HepG2 (cell line): ENCODE measurements at places on chromosomes 5 and 9. TPM values are rescaled to one million over a fixed set of nuclear protein-coding genes. Genes with fewer than 3 reads are reported as not detected.

CDO1 gene
- total RNA-seq: 4.4 and 5.3 TPM in 2 replicates

FAM120A gene
- 41.3 and 41.8 TPM in 2 replicates for total RNA-seq

FOXI1 gene
- total RNA-seq: not detected in 2 replicates

SHOC1 gene
- total RNA-seq: not detected in 2 replicates

PCDHA9 gene
- total RNA-seq: 0.03 TPM in 1 of 2 replicates, not detected in the other

TAF9 gene
- 113 and 158 TPM in 2 replicates for total RNA-seq

VCAN gene
- total RNA-seq: 0.83 and 1.2 TPM in 2 replicates

PPP2R2B gene
- not detected in 2 replicates for total RNA-seq

MUSK gene
- not detected in 2 replicates for total RNA-seq

SNX2 gene
- total RNA-seq: 78.8 and 125 TPM in 2 replicates

FOXD4L4 gene
- 0.38 TPM in 1 of 2 replicates, not detected in the other for total RNA-seq

ADAMTS12 gene
- total RNA-seq: not detected in 2 replicates

DBH gene
- total RNA-seq: not detected in 2 replicates

FAM114A2 gene
- 11.4 and 17.4 TPM in 2 replicates for total RNA-seq

SHISAL2B gene
- not detected in 2 replicates for total RNA-seq

HACD4 gene
- total RNA-seq: not detected in 2 replicates

TEX10 gene
- total RNA-seq: 38.7 and 50.2 TPM in 2 replicates

SLC6A19 gene
- 0.02 TPM in 1 of 2 replicates, not detected in the other for total RNA-seq

NME5 gene
- total RNA-seq: 0.18 and 0.39 TPM in 2 replicates

TAF11L10 gene
- total RNA-seq: not detected in 2 replicates

PCDHB5 gene
- 0.07 TPM in 1 of 2 replicates, not detected in the other for total RNA-seq

VCP gene
- total RNA-seq: 391 and 406 TPM in 2 replicates

SLC4A9 gene
- not detected in 2 replicates for total RNA-seq

NTNG2 gene
- total RNA-seq: 0.02 TPM in 1 of 2 replicates, not detected in the other

GRM6 gene
- total RNA-seq: not detected in 2 replicates

ZDHHC11B gene
- 0.11 TPM in 1 of 2 replicates, not detected in the other for total RNA-seq
